ENCODE measurements at places on chromosomes 7 and 10.

- DNase-seq = no peak
Measured at GRCh38 chr10:86345296-86345858, 21.2 kb downstream of the GRID1 start.

GRCh38 chr10:48685731-48686130, 1.1 kb downstream of the WDFY4 start:
- no peak for DNase-seq

- DNase-seq = no peak
Measured at GRCh38 chr7:5621776-5622175, 159.7 kb downstream of the RNF216 start.

DNA sequence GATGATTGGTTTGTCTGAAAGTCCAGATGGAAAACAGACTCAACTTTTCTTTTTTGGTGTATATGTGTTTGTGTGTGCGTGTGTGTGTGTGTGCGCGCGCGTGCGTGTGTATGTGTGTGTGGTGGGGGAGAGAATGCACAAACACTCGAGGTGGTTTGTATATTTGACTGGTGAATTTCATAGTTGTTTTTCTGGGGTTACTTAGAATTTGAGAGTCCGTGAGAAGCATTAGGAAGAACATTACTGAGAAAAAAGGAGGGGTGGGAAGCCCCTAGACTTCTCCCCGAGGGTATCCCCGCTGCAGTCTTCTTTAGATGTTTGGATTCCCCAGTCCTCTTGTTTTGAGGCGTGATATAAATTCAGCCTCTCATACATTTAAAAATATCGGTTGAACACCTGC, 6.0 kb downstream of the CAMK1D start:
- no peak for DNase-seq

- no peak for DNase-seq
Measured at GRCh38 chr7:68900096-68900495, 698.2 kb upstream of the AUTS2 start.

DNA sequence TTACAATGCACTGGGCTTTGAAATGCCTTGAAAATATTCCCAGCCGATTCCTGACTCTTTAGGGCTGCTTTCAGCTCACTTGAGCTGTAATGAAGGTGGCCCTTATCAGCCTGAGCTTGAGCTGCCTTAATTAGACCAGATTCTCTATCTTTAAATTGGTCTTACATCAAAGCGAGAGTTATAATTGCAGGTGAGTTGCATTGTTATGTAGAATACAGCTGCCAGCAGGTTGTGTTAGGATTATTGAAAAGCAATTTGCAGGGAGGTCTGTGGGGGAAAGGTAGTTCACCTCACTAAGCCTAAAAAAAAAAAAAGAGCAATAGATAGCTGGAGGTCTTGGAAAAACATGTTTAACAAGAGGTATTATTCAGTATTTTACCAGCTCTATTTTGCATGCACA, 142.2 kb upstream of the HABP2 start:
- no peak for DNase-seq

GRCh38 chr10:77710081-77710551, 72.5 kb upstream of the KCNMA1 start:
- DNase-seq = no peak

DNA sequence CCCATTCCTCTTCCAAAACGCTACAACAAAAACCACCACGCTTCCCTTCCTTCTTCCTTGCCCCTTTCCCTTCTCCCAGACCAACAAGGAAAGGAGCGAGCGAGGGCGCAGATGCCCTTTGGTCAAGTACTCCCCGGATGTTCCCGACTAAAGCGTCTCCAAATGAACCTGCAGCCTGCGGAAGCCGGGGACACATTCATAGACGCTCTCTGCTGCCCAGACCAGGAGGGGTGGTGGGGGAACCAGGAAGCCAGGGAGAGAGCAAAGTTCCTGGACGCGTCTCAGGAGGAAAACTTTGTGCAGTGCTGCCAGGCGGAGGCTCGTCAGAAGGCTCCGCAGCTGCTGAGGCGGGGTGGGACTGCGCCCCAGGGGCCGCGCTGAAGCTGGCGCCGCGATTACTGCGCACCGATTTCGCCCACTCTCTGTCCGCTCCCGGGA, 754 bp downstream of the SEMA3D start:
- DNase-seq = peak; percentile 48

GRCh38 chr7:133344275-133344674, 91.4 kb downstream of the EXOC4 start:
- peak; percentile 31 for DNase-seq

DNA sequence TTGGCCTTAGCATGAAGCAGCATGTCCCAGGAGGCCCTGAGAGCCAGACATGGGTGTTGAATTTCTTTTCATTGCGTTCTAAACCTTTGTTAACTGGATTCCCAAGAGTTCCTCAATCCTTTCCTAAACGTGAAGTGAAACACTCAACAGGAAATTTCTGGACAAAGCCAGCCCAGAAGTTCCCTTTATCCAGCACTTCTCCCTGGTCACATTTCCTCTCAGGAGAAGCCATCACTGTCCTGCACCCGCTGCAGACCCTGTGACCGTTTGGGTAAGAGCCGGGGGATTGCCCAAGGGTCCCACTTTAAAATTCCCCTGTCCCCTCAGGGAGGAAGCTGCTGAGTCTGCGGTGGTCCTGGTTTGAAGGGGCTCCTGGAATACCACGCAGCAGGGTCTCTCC, 88.0 kb upstream of the ZPBP start:
- DNase-seq = no peak

DNA sequence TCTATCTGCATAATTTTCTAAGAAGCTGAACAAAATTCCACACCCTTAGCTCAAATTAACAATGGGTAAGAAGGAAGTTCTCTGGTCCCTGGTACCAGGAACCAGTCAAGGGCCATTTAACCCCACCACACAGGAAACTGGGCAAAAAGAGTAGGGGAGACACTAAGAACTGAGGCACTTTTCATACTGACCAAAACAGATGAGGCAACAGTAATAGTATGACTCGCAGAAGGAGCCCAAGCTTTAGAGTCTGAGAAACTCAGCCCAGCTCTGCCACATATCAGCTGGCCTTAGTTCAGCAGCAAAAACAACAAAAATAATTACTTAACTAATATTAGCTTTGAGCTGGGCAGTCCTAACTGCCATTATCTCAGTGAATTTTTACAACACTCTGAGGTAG, 221.2 kb downstream of the FAM107B start:
- DNase-seq = peak; percentile 82

GRCh38 chr10:26858707-26859034, 2.1 kb downstream of the ABI1 start:
- no peak for DNase-seq

- DNase-seq = no peak
Measured at GRCh38 chr7:38777609-38778008, 131.4 kb downstream of the VPS41 start.

DNA sequence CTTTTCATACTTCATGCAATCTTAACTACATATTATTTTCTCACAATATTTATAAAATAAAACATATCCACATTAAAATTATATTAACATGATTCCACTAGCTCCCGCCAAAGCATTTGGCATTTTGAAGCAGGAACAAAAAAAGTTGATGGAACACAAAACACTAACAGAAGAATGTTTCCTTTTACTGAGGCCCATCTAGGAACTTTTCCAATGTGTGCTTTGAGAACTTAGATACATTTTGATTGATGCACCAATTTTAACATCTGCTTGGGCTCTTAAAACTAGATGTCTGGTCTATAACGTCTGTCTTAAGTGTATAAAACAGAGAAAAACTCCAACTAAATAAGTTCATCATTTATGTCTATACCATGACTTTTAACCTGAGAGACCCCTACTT, 1214.8 kb downstream of the SORCS1 start:
- DNase-seq = no peak

- DNase-seq = no peak
Measured at GRCh38 chr10:5485948-5486852, 13.2 kb downstream of the CALML5 start.

DNA sequence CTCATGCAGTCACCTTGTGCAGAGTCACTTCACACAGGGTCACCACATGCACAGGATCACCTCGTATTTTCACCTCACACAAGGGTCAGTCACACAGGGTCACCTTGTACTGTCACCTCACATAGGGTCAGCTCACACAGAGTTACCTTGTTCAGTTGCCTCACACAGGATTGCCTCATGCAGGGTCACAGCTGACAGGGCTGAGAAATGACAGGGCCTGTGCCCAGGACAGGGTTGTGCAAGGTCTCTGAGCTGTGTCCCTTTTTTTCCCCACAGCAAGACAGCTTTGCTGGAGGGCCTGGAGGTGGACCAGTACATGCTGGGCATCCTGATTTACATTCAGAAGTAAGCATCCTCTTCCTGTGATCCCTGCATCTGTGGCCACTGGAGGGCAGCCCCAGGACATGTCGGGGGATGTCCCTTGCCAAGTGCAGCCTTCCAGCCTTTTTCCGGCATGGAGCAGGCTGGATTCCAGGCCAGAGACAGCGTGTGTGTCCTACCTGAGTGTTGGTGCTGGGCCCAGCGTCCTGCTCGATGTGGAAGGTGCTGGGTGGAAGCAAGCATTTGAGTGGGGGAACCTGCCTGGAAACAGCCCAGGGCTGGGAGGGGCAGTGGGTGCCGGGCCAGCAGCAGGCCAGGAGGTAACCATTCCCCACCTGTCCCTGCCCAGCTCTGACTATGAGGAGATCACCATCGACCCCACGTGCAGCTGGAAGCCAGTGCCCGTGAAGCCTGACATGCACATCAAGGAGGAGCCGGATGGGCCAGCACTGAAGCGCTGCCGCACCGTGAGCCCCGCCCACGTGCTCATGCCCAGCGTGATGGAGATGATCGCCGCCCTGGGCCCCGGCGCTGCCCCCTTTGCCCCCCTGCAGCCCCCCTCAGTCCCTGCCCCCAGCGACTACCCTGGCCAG, 16.3 kb downstream of the ZMIZ2 start:
- peak; percentile 5 for DNase-seq

GRCh38 chr10:78432583-78432982, 398.9 kb downstream of the RPS24 start:
- peak; percentile 48 for DNase-seq

DNA sequence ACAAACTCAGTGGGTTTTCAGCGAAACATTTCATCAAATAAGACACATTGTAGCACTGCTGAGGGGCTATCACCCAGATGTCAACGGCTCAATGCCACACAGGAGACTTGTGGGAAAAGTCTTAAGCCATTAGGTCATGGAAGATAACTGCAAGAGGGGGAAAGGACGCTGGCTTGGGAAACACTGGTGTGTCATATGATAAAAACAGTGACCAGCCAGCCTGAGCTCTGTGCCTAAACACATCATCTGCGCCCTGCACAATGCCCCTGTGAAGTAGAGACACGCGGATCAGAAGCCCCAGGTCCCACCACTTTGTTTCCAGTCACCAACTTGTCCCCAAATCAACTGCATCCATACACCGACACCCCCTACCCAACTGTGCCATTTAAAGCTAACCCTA, 116.7 kb downstream of the TNS3 start:
- DNase-seq = no peak

GRCh38 chr7:76509931-76510877, at the start of gene UPK3B:
Gene UPK3B (plus strand): TSS chr7:76510552. CDS start chr7:76510653, 101 bp downstream.
- DNase-seq = peak; percentile 36

GRCh38 chr7:92699966-92700514, 109.8 kb upstream of the FAM133B start:
- DNase-seq = no peak

DNA sequence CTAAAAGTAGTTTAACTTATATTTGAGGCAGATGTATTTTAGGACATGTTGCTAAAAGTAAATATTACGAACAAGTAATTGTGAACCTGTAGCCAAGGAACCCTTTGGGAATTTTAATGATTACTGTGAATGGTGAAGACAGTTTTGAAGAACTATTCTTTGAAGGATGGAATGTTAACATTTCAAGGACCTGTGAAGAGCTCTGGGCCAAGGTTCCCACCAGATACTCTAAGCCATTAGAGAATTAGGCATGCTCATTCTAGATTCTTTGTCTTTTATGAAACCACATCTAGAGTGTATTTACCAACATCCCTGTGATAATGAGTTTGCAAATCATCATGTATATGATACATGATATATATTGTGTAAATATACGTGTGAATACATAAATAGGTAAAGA, 99.8 kb downstream of the SEPTIN7 start:
- no peak for DNase-seq

GRCh38 chr10:86260564-86260963, 106.0 kb downstream of the GRID1 start:
- DNase-seq = no peak

GRCh38 chr10:35705051-35705450, 63.0 kb upstream of the FZD8 start:
- no peak for DNase-seq

- DNase-seq = no peak
Measured at GRCh38 chr7:158265743-158266080, 321.9 kb downstream of the PTPRN2 start.
